ENCODE measurements at places on chromosomes 7 and 10.

DNA sequence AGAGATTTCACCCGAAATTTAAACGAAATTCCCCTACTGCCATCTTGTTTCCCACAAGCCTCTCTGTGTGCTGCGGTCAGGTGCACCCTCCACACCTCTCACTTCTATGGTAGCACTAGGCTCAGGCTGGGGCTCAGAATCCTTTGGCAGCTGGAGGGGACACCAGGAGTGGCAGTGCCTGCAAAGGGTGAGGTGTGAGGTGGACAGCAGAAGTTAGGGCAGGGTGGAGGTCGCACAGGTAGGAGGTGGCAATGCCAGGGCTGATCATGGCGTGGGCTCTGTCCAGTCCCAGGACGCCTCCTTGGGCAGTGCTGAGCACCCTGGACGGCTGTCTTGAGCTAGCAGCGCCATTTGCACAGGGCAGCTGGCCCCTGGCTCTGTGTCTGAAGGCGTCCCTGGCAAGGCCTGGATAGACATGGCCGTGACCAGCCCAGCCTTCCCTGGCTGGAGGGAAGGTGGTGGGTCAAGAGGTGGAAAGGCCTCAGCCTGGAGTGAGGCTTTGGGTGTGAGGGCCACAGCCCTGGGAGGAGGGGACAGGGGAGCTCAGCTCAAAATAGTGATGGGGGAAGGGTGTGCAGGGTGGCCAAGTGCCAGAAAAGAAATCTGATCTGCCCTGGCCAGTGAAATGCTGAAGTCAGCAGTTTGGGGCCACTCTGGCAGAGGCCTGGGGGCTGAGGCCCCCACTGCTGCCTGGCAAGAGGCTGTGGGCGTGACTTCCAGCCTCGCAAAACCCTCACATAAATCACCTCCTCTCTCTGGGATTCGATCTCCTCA, 40.0 kb downstream of the ZCCHC24 start:
- DNase-seq: no peak

GRCh38 chr7:139619367-139619657, 95.8 kb downstream of the CLEC2L start:
- peak; percentile 10 for DNase-seq

- peak; percentile 32 for DNase-seq
Observed at GRCh38 chr10:106540645-106541044, 623.9 kb downstream of the SORCS1 start.

DNA sequence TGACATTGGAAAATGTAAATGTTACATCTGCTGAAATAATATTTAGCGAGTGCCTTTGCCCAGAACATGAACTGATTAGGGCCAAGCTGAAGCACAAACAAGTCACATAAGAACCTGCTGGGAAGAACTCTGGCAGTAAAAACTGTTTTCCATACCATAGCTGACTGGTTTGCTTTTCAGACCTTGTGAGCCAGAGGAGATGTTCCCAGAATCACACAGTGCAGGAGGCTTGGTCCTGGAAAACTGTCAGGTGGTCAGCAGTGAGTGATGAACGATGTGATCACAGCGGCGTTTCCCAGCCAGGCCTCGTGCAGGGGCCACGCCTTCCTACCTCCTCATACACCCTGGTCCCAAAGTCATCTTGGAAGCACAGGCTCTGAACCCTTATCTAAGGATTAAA, 164.2 kb upstream of the EEPD1 start:
- DNase-seq: no peak
